ENCODE measurements at places on chromosomes 5 and 9.
A peak's percentile ranks its signal among the peaks of the same experiment; 100 is the strongest.

DNA sequence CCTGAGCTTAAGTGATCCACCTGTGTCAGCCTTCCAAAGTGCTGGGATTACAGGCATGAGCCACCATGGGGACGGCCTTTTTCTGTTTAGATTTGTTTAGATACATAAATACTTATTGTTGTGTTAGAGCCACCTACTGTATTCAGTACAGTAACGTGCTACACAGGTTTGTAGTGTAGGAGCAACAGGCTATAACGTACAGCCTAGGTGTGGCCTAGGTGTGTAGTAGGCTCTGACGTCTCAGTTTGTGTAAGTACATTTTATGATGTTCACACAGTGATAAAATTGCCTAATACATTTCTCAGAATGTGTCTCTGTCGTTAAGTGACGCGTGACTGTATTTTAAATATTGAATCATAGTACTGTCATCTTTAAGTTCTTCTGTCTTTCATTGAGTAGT lies 84.1 kb downstream of the MELK start:
- no peak for DNase-seq

GRCh38 chr5:58191443-58191842 lies 268.4 kb downstream of the PLK2 start:
- DNase-seq, result no peak

DNA sequence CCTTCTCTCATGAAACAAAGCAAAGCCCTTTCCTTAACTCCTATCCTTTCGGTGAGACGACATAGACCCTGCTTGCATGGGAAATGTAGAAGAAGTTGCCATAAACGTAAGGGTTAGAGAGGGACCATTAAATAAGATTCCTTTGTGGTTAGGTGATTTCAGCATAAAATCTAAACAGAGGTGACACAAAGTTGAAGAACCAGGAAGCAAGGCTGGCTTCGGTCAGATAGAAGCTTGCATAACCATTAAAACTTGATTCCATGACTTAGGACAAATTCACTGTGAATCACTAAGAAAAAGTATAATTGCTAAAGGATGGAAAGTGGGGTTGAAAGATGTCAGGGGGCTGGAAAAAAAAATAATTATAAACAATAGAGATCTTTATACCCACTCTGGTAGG lies 30.9 kb upstream of the ABLIM3 start:
- DNase-seq, result no peak

DNA sequence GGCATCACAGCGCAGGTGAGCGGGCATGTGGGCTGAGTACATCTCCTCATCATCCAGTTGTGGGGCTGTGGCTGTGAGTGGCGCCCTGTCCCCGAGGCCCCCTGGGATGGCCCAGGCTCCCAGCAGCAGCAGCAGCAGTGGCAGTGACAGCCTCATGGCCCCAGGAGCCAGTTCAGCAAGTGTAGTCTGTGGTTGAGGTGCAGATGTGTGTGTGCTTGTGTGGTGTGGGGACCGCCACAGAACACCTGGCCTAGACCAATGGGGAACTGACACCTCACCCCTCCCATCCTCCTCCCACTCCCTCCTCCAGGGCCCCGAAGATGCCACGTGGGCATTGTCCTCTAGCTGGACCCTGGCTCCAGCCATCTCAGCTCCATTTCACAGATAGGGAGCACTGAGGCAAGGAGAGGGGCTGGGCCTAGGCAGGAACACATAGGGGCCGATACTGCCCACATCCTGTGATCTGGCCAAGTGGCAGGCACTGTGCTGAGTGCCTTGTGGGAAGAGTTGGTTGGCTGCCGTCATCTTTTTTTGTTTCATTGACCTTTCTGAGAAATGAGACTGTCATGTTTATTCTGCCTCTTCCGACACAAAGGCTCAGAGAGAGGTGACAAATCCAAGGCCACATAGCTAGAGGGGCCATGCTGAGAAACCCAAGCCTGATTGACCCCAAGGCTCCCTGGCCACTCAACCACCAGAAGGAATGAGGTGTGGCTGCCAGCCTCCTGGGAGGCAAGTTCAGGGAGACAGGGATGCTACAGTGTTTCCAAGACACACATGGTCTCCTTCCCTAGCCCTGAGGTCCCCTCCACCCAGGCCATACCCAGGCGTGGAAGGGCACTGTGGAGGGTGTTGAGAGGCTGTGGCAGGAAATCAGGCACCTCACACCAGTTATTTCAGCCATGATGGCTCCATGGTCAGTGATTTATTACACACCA lies at the start of gene MZB1:
Gene MZB1 (minus strand): TSS at position 213 of the 938 bp plus-strand sequence. CDS start 57 bp downstream, at position 156.
- DNase-seq, result no peak

DNA sequence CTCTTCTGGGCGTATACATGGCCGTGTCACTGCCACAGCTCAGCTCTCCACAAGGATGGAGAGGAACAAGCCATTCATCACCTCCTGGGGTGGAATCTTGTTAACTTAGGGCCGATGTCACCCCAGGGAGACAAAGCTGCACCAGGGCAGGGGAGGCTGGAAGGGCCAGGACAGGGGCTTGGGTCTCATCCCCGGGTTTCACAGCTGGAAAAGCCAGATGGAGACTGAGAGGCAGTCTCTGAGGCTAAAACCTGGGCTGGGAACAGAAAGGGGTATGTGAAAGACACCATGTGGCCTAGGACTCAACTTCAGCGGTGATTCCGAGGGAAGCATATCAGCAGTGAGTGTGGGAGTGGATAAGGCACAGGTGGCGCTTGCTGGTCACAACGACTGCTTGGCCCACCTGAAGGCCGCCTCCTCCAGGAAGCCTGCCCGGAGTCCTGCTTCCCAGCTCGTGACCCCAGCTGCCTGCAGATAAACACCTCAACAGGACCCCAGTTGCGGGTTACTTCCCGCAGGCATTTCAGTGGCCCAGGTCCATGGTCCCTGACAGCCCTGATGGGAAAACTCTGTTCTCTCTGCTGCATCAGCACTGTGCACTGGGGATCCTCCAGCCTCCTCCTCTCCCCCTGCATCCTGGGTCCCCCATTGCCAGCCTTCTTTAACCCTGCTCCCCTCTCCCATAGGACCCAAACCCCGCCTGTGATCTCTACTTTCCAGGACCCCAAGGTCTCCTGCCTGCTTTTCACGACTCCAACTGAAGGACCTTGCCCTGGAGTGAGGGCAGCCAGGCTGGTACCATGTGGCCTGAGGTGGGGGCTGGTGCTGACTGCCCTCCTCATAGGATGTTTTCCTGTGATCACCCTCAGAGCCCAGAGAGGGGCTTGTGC lies 51.7 kb upstream of the FCN1 start:
- no peak for DNase-seq

DNA sequence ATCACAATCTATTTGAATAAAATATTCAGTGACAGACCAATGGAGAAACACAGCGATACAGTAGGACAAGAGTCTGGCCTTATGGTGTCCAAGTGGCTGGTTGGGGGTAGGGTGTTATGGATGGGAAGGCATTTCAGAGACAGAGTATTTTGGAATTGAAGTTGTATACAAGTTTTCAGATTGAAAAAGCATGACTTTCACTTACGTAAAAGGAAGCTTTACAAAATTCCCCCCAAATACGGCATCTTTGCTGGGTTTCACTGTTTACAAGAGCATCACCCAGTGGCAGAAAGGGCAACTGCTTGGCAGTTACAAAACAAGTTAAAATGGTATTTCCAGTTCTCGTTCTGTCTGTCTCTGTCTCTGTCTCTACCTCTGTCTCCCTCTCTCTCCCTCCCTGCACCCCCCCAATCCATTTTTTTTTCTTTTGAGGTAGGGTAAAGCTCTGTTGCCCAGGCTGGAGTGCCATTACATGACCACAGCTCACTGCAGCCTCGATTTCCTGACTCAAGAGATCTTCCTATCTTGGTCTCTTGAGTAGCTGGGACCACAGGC lies 86.2 kb downstream of the PTPN3 start:
- DNase-seq, result peak; percentile 55

- no peak for DNase-seq
These were observed 184.4 kb upstream of the MEF2C start for GRCh38 chr5:89067362-89067761.

- DNase-seq, result no peak
These were observed 1981.7 kb upstream of the NUDT12 start for GRCh38 chr5:105544300-105544699.

GRCh38 chr5:133333326-133334150 lies 278.8 kb downstream of the FSTL4 start:
- DNase-seq, result no peak

DNA sequence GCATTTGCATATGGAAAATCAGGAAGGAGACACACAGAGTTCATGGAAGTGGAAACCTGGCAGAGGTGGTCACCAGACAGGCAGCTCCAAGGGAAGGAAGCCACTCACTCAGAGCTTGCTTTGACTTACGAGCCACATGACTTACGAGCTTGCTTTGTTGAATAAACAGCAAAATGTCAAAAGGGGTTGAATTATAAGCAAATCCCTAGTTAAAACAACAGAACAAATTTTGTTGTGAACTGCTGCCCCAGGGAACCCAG lies 164.3 kb downstream of the SYK start:
- DNase-seq, result no peak

DNA sequence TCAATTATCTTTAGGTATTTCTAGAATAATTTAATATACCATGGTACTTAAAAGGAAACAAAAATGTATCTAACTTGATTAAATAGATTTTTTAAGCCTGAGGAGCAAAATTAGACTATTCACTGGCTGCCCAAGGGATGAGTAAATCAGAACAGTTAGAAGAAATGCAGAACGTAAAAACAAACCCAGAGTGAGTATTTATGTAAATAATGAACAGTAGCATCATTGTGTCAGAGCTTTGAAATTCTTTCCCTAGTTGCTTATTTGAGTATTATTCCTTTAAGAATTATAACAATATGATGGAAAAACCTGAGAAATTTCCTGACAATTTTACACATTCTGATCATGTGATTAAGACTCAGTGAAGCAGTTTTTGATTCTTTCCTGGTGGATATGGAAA lies 200.9 kb downstream of the GDNF start:
- no peak for DNase-seq

DNA sequence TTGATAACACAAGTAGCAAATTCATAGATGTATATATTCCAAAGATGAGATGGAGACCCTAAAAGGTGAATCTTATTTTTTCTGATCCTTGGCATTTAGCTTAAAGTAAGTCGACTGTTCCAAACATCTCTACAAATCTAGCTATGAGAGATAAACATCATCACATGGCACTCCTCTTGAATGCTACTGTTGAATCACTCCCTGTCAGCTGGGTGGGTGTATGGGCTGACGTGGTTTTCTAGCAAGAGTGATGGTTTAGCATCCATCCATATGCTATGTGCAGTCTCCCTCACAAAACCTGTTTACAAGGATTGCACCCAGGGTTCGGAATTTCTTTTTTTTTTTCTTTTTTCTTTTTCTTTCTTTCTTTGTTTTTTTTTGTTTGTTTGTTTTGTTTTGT lies 13.8 kb downstream of the ACO1 start:
- DNase-seq, result no peak

- DNase-seq, result no peak
These were observed 195.4 kb downstream of the ADAMTS12 start for GRCh38 chr5:33696411-33696810.

GRCh38 chr9:105842023-105842644 lies 147.8 kb downstream of the TMEM38B start:
- no peak for DNase-seq

GRCh38 chr5:78881884-78882283 lies 103.2 kb downstream of the ARSB start:
- DNase-seq, result no peak

DNA sequence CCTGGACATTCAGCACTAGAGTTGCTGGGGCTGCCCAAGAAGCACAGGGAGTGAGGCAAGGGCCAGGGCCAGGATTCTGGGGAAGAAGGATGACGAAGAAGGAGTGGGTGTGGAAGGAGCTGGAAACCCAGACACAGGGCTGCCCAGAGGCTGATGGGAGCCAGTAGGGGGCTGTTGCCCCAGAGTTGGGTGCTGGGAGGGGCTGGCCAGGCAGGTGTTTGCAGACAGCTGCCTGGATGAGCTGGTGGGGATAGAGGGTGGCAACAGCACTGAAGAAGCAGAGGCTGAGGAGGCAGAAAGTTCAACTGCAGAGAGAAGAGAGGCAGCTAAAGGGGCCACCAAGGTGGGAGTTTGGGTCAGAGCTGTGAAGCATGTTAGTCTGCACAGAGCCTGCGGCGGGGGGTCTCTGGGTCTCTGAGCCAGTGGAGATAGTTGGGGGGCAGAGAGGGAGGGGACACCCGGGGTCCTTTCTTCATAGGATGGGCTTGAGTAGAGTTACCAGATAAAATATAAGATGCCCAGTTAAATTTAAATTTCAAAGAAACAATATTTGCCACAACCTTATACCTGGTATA lies 2.5 kb upstream of the AQP7 start:
- DNase-seq, result no peak

GRCh38 chr5:173696216-173696615 lies 79.8 kb upstream of the BOD1 start:
- no peak for DNase-seq

DNA sequence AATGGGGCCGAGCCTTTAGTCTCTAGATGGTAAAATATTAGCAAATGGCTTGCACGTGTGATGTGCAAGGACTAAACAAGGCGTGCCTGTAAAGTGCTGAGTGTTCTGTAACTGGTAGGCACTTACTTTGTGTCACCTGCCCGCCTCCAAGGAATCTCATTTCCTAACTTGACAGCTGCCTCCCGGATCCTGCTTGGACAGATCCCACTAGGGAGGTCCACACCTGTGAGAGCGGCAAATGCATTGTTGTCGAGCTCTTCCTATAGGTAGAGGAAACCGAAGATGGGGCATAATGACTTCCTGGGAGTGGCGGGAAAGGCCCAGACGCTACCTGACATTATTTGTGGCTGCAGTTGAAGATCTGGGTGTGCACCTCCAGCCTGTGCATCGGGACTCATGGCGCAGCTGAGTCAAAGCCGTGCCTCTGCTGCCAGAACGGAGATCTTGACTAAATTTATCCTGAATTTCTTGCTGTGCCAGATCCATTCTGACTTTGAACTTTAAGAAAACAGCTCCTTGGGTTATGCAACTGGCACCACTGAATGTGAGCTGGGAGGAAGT lies 79.8 kb downstream of the TENT4A start:
- DNase-seq, result no peak

DNA sequence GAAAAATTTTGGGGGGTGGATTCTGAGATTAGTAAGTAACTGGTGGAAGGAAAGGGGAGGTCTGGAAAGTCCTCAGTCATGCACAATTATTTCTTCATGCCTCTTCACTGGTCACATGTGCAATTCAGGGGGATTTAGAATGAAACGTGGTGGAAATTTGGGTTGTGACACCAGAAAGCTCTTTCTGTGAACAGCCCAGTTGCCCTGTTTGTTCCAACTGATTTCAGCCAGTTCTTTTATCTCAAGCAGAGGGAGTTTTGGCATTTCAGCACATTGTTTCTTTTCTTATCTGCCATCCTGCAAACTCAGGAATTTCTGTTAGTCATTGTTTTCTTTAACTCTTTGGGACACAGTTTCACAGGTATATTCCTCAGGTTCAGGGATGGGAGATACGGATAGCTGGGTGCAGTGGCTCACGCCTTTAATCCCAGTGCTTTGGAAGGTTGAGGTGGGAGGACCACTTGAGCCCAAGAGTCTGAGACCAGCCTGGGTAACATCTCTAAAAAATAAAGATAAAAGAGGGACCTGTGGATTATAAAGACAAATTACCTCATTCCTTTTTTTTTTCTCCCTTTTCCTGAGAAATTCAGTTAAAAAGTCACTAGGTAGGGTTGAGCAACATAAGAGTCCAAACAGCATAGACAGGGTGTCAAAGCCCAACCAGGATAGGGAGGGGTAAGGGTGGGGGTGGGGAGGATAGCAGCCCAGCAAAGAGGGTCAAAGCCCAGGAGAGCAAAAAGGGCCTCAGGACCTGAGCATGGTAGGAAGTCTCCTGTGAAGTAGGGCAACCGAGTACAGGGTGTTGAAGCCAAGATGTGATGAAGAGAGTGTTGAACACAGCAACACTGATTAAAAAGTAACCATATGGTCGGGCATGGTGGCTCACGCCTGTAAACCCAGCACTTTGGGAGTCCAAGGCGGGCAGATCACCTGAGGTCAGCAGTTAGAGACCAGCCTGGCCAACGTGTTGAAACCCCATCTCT lies 5.4 kb upstream of the B4GALT1 start:
- no peak for DNase-seq

Measured in T47D (cell line).